PC-3 (cell line): ENCODE measurements at places on chromosomes 13 and 19. TPM values are rescaled to one million over a fixed set of nuclear protein-coding genes. Genes with fewer than 3 reads are reported as not detected.

CGB5 gene
- total RNA-seq: 0.52 TPM in 1 of 2 replicates, not detected in the other

CERS4 gene
- total RNA-seq: 39.3 and 43.9 TPM in 2 replicates

TINCR gene
- total RNA-seq: 0.58 and 0.69 TPM in 2 replicates

ALOX5AP gene
- not detected in 2 replicates for total RNA-seq

ZNF560 gene
- total RNA-seq: not detected in 2 replicates

PRSS57 gene
- total RNA-seq: not detected in 2 replicates

ELSPBP1 gene
- not detected in 2 replicates for total RNA-seq

PRX gene
- 2.2 and 2.7 TPM in 2 replicates for total RNA-seq

SBSN gene
- 0.26 and 2.1 TPM in 2 replicates for total RNA-seq

VSTM2B gene
- total RNA-seq: not detected in 2 replicates

KIR2DL4 gene
- total RNA-seq: not detected in 2 replicates

APOC4 gene
- not detected in 2 replicates for total RNA-seq

RFPL4AL1 gene
- not detected in 2 replicates for total RNA-seq
